ENCODE measurements at places on chromosomes 5 and 9.
A peak's percentile ranks its signal among the peaks of the same experiment; 100 is the strongest.

DNA sequence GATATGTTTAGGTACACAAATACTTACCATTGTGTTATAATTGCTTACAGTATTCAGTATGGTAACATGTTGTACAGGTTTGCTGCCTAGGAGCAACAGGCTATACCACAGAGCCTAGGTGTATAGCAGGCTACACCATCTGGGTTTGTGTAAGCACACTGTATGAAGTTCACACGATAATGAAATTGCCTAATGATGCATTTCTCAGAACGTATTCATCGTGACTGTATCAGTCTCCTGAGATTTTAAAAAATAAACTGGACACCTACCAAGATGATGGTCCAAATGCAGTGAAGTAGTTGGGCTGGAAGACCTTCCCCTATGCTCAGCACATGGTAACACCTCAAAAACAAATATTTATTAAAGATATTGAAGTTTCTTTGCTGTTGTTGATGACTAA lies 103.3 kb upstream of the NFIB start:
- no peak for DNase-seq

- no peak for DNase-seq
Observed at GRCh38 chr5:79186021-79186420, 49.9 kb upstream of the JMY start.

- DNase-seq = no peak
Observed at GRCh38 chr5:74389531-74390305, 250.8 kb downstream of the ENC1 start.

DNA sequence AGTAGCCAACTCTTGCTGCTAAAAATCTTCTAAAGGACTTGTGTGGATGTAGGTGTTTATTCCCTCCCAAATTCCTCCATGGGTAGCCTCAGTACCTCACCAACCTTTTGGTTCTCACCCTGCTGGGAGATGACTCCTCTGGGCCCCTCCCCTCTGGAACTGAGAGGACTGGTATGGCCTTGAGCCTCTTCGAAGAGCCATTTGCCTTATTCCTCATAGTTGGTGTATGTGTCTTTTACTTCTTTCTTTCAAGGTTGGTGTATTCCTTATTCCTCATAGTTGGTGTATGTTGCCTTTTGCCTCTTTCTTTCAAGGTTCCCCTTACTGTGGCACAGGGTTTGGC lies 48.3 kb downstream of the GNAQ start:
- no peak for DNase-seq

DNA sequence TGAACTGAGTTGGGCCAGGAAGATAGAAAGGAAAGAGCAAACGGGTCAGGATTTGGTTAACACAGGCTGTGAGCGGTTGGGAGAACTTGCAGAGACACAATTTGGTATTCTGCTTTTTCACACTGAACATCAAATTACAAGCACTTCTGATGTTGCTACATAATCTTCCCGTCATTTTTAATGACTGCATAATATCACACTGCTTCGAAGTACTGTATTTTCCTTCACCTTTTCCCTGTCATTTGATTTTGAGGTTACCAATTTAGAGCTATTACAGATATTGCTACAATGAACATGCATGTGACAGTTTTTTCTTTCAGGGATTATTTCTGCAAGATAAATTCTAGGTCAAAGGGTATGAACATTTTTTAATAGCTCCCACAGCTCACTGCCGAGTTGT lies 71.4 kb upstream of the CPEB4 start:
- no peak for DNase-seq

- no peak for DNase-seq
Observed at GRCh38 chr9:129451669-129452068, 169.2 kb downstream of the C9orf50 start.

DNA sequence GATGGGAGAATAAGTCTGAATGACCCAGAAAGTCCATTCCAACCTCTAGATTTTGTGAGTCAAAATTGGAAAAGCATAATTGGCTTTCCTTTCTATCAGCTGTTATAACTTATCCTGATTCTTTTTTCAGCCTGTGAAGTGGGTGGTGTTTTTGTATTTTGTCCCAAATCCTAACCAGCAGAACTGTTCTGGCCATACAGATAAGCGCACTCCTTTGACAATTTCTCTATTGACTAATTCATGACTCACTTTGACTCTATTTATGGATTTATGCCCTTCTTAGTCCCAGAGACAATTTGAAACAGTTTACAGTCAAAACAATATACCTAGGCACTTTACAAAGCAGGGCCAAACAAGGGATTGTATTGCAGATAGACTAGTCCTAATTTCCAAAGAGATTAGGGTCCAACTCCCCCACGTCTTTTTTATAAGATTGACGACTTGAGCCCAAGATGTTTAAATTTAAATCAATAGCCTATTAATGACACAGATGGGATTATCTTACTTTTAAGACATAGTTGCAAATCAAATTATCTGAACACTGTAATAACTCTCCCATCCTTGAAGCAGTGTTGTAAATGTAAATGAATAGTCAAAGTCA lies 301.7 kb upstream of the SEMA6A start:
- no peak for DNase-seq

DNA sequence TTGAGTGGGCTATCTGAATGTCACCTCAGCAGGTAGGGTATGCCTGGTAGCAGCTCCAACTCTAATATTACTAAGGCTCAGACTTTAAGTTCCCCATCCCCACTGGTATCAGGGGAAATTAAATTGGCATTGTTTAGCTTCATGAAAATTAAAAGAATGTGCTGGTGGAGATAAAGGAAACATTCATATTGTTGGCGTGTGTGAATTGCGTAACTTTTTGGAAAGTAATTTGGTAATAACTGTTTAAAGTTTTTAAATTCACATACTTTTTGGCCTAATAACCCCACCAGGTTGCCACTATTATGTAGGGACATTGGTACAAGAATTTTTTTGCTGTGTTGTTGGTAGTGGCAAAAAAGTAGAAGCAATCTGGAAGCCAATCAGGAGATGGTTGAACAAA lies 29.4 kb downstream of the TNPO1 start:
- DNase-seq = no peak

DNA sequence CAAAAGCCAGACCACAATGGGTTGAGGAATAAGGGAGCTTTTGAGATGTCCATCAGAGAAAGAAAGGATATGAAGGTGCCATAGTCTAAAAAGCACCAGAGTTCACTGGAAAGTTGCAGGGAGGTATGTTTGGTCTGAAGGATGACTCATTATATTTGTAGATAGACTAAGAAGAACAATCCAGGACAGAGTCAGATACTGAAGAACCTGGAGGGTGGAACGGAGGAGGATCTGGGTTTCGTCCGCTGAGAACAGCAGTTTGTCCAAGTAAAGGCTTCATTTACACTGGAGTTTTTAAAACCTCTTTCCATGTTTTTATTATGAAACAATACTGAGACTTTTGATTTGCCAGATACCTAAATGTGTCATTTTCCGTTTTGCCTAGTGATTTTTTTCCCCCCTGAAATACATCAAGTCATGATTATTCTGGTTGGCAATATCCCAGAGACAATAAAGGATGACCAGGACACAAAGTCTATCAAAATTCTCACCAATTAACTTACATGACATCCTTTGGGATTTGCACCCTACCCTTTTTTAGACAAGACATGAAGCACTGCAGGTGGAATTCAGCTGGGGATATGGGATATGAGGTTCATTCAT lies 219.9 kb downstream of the MLLT3 start:
- DNase-seq = no peak

DNA sequence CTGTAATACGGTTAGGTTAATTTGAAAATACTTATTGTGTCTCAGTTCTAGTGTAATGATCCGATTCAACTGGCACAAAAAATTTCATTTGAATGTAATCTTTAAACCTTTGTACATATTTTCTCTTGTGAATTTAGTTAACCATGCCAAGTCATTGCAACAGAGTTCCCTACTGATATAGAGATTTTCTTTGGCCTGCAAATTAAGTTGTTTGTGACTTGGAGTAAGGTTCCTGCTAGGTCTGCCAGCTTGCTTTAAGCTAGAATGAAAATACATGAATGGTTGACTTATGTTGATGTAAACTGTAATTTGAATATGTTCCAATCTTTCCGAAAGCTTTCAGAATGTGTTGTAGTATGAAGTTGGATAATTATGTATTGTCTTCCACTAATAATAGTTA lies 1004.1 kb upstream of the EDIL3 start:
- DNase-seq = no peak

DNA sequence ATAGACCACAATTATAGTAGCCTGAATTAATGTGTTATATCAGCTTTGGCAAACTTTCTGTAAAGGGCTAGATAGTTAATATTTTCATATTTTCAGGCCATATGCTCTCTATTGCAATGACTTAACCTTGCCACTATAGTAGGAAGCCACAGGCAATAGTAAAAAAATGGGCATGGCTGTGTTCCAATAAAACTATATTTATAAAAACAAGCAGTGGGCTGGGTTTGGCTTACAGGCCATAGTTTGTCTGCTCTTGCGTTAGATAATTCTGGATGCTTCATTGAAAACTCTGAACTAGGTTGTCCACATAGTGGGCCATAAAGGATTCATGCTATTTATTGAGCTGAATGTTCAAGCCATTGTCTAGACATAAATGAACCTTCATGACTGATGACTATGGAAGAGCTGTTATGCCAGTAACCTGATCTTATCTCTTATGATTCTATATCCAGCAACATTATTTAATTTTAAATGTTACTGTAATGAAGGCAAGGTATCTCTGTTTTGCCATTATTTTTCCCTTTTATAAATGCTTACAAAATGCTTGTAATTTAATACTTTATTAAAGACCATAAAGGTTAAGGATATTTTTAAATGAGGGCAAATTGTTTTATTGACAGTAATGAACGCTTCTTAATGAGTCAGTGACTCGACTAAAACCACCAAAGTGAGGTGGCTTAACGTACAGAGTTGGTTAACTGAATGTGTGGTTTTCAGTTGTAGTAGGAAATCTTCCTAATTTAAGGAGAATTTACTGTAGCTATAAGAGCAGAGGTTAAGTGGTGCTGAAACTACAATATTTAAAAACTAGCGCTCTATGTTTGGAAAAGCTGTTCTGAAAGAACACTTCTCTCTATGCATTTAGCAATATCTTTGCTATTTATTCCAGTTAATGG lies 560.6 kb downstream of the PRR16 start:
- no peak for DNase-seq

DNA sequence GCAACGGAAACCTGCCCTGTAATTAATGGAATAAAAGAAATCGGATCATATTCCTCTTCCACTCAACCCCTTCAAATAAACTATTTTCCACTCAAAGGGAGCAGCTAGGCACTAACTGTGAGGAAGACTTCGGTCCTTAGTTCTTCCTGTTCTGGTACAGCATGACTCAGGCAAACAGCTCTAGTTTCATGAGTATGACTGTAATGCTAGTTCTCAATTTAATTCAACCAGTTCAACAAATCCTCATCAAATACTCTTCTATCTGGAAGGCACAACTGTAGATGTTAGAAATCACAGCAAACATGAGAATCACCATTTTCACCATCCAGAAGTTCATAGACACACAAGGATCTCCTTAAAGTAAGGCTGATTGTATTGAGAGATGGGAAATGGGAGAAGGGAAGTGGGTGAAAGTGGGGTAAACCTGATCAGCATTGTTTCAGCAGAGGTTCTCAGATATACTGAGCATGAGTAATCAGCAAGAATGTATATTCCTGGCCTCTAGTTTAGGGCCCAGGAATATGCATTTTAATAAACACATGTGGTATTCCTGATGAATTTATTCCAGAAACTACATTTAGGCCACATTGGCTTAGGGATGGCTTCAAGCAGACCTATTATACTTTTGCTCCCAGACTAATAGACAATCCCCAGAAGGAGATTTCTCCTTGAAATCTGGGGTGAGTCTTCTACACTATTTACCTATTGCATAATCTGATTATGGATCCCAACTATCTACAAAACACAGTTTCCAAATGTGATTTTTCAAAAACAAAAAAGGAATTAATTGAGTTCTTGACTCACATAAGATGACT lies 141.1 kb upstream of the SLC12A2 start:
- DNase-seq = no peak

DNA sequence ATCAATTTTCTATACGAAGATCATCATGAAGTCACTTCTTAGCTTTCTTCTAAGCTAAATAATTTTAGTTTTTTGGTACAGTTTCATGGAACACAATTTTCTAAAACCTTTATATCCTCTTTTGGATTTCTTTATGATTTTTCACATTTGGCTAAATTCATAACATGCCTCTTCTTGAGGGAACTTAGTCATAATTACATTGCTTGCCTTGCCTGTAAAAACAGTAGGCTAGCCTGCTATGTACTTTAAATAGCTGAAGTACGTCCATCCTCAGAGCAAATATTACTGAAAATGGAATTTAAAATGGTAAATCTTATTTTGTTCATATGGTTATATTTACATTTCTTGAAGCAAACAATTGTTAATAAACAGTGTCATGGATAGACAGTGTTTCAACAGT lies 225.0 kb downstream of the VPS13A start:
- no peak for DNase-seq

DNA sequence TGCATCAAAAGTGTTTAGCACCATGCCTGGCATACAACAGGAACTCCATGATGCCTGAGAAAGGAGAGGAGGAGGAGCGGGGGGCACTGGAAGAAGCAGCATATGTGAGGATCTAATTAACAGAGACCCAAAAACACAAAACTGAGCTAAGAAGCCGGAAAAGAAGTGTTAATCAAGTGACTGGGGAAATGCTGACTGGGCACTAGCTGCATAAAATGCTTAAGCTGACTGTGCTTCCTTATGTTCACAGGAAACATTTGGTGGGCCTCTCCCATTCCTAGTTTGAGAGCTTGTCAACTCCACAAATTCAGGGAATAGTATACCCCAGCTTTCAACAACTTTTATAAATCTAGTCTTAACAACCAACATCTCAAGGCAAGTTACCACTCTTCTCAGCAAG lies 26.6 kb downstream of the DEPDC1B start:
- DNase-seq = no peak

DNA sequence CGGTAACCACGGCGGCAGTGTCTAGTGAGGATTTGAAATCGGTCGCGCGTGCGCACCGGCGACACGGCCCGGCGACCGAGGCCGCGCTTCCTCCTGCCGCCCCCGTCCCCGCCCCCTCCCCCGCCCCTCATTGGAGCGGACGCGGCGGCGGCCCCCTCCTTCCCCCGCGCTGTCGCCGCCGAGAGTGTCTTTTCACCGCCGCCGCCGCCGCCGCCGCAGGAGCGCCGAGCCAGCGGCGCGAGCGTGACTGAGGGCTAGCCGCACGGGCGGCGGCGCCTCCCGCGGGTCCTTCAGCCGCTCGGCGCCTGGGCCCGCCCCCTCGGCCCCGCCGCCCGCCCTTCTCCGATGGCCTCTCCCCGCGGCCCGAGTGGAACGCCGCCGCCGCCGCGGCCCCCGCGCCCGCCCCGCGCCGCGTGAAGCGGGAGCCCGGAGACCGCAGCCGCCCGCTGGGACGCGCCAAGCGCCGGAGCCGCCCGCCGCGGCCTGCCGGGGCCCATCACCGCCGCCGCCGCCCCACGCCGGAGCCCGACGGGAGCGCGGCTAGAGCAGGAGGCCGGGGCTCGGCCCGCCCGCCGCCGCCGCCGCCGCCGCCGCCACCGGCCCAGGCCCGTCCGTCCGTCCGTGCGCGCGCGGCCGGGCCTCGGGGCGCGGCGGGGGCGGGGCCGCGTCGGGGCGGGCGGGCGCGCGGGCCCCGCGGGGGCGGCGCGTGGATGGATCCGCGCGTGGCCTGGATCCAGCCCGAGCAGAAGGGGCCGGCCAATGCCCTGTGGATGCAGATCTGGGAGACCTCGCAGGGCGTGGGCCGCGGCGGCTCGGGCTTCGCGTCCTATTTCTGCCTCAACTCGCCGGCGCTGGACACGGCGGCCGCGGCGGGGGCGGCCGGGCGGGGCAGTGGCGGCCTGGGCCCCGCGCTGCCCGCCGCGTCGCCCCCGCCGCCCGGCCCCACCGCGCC lies at the start of gene TENT4A:
TENT4A (plus strand) TSS at position 159 of the 952 bp plus-strand sequence; CDS start at position 711, 552 bp downstream.
- peak; percentile 33 for DNase-seq

All from NB4 (cell line).